ENCODE measurements at places on chromosomes 12 and 14.

GRCh38 chr12:132344601-132345000, 15.2 kb upstream of the GALNT9 start:
- no peak for DNase-seq

DNA sequence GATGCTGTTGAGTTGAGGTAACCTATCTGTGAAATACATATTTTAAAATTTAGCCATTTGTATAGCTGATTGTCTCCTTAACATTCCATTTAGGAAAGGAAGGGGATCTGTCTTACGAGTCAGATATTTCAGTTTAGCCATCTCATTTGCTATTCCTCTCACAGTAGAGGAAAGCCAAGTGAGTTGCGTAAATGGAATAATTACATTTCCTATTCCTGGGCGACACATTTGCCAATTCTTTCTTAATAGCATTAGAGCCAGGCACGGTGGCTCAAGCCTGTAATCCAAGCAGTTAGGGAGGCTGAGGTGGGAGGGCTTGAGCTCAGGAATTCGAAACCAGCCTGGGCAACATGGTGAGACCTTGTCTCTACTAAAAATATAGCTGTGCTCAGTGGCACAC, 116.3 kb downstream of the TMX1 start:
- no peak for DNase-seq

DNA sequence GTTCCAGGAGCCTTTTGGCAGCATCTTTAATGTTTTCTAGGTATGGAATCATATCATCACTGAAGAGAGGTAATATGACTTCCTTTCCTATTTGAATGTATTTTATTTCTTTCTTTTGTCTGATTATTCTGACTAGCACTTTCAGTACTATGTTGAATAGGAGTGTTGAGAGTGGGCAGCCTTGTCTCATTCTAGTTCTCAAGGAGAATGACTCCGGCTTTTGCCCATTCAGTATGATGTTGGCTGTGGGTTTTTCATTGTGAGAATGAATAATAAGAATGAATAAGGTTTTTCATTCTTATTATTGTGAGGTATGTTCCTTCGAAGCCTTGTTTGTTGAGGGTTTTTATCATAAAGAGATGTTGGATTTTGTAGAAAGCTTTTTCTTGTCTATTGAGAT, 98.9 kb downstream of the GPHN start:
- DNase-seq, result no peak

- no peak for DNase-seq
Measured at GRCh38 chr12:88566430-88566829, 13.8 kb downstream of the KITLG start.

DNA sequence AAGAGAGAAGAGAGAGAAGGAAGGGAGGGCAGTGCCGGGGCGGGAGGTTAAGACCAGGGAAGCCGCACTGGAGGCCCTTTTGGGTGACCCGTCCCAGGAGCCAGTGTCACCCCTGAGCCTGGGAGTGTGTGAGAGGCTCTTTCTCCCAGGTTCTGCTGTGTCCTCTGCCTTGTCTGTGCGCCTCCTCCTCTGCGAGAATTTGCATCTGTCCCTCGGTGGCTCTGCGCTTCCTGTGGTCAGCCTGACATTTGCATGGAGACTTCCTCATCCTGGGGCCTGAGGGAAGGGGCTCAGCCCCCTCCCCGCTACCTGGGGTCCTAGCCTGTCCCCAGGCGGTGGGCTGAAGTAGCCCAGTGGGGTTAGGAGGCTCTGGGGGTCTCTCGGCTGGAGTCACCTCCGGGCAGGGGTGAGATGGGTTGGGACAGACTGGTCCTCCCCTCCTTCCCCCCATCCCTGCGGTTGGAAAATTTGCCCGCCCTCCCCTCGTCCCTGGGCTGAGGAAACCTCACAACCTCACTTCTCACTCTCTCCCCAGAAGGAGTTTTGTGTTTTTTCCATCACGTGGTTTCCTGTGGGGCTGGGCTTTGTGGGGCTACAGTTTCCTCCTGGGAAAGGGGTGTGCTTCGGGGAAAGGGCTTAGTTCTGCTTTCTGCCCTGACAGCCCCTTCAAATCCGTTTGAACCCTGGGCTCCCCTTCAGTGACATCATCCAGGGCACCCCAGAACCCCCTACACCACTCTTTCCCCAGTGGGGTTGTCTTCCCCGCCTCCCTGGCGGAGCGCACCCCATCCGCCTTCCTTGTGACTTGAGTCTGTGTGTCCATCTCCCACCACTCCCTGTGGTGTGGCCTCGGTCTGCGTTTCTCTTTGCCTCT, 2.5 kb downstream of the PTPN6 start:
- peak; percentile 78 for DNase-seq

DNA sequence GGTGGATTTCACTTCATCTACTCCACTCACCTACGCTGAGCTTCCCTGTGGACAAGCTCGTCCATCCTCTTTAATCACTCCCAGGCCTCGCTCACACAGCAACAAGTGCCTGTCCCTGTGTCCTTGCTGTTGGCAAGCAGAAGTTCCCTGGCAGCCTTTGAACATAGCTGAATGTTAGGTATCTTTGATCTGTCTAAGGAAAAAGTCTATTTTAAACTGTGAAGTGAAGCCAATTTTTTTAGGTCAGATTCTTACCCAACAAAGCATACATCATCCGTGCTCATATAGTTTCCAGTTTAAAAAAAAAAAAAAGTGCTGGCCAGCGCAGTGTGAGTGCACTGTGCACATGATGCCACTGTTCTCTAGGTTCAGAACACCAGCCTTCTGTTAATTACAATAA, 36.3 kb downstream of the PPP2R5C start:
- no peak for DNase-seq

GRCh38 chr14:31059152-31059924, 33.2 kb upstream of the STRN3 start:
- no peak for DNase-seq

GRCh38 chr14:56143025-56143424, 24.8 kb downstream of the PELI2 start:
- no peak for DNase-seq

DNA sequence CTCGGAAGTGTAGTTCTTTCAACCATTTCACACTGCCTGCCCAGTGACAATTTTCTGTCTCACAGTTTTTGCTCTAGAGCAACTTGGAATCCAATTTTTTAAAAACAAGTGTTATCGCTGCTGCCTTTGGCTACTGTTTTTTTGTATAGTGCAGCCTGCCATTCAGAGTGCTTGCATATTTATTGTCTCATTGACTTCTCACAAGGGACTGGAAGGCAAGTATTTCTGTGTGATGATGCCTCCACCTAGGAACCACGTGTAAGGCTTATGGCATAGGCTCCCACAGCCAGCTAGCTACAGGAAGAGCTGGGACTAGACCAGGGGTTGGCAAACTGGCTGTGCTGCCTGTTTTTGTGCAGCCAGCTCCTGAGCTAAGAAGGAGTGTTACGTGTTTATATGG, 903 bp downstream of the PARPBP start:
- DNase-seq, result no peak

DNA sequence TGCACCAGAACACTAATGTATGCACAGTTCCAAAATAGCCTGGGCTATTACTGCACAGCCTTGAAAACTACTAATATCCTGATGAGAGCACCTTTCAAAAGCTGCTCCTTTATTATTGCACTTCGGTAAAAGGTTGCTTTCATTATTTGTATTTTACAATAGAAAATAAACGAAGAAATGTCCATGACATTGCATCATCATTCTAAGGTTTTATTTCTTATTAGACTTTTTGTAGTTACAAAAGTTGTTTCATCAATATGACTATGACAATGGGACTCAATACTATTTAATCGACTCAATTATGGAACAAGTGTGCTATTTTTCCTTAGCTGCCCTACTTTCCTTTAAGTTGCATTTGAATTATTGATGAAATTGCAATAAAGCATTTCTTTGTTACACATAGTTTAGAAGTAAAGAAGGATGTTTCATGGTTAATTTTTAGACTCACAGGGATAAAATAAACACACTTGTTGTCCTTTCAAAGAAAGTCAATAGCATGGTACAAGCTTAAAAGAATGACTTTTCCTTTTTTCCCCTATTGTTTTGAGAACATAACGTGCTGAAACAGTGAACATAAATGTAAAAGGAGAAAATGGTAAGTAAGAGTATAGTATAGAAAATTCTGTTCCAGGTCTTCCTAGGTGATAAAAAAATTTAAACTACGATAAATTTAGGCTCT, 407.6 kb downstream of the BCAT1 start:
- no peak for DNase-seq

- no peak for DNase-seq
Measured at GRCh38 chr12:52344111-52344510, 22.9 kb upstream of the KRT83 start.
